ENCODE measurements at places on chromosomes 2 and 18. TPM values are rescaled to one million over a fixed set of nuclear protein-coding genes. Genes with fewer than 3 reads are reported as not detected.

Gene ERICH2
- not detected for total RNA-seq

Gene CSRNP3
- total RNA-seq: 81.7 TPM

Gene PROC
- not detected for total RNA-seq

Gene STON1
- total RNA-seq: 81.0 TPM

Gene DAPL1
- total RNA-seq: 64.9 TPM

Gene TMEM37
- total RNA-seq: 5.1 TPM
